ENCODE measurements at places on chromosomes 12 and 14.

DNA sequence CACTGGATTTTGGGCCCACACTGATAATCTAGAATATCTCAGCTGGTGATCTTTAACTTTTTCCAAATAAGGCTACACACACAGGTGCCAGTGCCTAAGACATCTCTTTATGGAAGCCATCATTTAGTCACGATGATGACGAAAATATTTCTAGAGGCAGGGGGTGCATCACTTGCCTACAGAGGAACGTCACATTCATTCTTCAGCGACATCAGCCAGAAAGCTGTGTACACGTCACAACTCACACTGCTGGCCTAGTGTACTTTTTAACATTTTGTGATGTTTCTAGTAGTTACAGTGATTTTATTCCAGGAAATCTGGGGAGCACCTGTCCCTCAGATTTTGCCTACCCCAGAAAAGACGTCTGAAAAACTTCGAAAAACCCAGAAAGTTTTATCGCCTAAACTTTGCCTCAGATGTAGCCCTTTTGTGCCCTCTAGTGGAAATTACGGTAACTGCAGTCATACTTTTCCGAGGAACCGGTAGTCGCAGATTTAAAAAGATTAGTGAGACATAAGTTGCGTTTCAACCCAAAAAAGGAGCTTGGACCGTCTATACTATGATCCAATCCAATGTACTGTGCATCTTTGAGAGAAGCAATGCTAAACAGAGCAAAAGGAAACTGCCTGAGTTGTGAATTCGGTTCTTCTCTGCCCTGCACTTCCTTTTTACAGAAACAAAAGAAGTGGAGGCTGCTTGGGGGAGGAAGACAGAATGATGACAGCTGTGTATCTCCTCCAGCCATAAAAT, 64.3 kb upstream of the STON2 start:
- peak; percentile 7 for DNase-seq

- DNase-seq: no peak
Observed at GRCh38 chr12:2092890-2093289, 40.1 kb downstream of the CACNA1C start.

- no peak for DNase-seq
Observed at GRCh38 chr12:6966351-6966750, 4.1 kb downstream of the PHB2 start.

DNA sequence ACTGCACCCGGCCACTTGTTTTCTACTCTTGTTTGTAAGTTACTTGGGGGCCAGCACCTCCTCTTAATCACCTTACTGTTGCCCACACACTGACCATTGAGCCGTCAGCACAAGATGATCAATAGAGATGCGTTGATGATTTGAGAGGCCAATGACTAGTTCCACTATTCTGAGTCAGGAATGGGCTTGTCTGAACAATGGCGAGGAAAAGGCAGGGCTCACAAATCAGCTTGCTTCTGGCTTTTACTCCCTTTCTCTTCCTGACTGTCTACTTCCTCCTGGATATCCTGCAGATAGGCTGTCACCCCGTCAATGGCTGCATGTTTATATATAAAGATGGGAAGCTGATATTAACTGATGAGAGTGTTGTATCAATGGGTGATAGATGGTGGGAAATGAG, 29.1 kb upstream of the HDAC7 start:
- no peak for DNase-seq

DNA sequence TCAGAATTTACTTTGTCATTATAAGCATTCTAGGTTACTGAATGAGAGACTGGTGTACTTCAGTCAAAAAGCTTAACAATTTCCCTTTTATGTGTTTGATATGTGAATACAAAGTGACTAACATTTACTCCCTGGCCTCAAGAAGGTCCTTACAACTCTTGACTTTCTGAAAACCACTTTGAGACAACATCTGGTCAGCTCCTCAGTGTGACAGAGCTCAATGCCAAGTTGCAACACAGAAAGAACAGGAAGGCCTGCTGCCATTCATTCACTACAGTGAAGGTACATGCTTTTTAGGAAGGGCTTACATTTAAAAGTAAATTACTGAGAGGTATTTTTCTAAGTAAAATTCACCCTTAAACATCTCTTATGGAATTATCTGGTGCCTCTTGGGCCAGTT, 2.3 kb upstream of the NAA30 start:
- no peak for DNase-seq

GRCh38 chr14:79783041-79783440, 428.3 kb downstream of the DIO2 start:
- no peak for DNase-seq

DNA sequence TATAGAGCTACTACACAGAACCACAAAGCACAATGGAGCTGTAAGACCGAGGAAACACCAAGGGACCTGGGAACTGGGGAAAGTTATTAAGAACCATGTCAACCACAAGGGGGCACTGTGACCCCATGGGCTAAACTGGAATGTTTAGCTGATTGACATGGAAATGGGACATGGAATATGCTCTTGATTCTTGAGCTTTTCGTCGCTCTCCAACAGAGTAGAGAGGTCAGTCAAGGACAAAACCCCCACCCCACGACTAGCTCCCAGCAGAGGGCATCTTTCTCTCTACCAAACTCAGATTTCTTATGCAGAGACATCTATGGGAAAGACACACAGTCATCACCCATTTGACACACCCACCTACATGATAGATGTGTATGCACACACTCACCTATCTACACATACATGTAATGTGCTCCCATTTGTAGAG, 10.1 kb downstream of the NDRG2 start:
- peak; percentile 54 for DNase-seq

Measured in fibroblast of skin of left biceps (primary cell).